ENCODE measurements at places on chromosomes 16 and 17.

DNA sequence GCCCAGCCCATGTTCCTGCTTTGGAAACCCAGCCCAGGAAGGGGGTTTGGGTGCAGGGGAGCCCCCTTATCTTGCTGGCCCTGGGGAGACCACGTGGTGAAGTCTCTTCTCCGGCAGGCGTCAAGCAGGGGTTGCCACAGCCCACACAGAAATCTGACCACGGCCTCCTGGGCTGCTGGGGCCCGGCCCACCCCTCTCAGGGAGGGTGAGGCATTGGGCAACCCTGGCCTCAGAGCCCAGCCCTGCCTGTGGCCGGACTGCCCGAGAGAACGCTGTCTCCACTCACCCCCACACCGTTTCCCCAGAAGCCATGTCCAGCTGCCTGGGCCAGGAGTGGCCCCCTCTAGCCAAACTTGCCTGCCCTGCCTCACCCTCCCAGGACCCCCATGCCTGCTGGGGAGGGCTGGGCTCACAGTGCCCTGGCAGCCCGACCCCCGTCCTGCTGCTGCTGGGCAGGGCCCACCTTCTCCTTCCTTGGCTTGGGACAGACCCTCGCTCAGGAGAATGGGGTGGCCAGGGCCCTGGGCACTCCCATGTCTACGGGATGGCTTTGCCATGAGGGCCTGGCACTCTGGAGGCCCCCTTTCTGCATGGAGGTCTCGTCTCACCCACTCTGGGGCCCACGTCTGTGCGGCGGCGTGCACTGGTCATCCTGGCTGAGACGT lies 6.7 kb downstream of the RPUSD1 start:
- no peak for DNase-seq

GRCh38 chr17:17059301-17059890 lies 17.1 kb downstream of the MPRIP start:
- no peak for DNase-seq

DNA sequence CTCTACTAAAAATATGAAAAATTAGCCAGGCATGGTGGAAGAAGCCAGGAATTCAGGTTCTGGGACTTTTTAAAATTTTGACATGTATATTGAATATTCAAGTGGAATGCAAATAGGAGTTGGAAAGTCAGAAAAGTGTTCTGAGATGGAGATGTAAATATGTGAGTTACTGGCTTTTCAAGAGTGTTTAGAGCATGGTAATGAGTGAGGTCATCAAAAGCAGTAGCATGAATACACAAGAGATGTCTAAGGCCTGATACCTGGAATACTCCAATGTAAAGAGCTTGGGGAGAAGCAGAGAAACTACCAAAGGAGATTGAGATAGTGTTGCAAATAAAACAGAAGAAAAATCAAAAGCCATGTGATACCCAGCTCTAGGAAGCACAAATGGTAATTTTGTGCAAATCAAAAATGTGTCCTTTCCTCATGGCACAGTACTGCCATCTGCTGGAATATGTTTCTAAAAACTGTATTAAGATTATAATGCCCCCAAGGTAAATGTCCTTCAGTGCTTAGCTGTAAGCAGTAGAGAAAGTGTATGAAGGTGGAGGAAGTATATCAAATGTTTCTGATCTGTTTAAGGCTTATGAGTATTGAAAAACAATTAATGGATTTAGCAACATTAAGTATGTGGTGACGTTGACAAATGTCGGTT lies 908.4 kb downstream of the KCNJ18 start:
- DNase-seq: no peak

DNA sequence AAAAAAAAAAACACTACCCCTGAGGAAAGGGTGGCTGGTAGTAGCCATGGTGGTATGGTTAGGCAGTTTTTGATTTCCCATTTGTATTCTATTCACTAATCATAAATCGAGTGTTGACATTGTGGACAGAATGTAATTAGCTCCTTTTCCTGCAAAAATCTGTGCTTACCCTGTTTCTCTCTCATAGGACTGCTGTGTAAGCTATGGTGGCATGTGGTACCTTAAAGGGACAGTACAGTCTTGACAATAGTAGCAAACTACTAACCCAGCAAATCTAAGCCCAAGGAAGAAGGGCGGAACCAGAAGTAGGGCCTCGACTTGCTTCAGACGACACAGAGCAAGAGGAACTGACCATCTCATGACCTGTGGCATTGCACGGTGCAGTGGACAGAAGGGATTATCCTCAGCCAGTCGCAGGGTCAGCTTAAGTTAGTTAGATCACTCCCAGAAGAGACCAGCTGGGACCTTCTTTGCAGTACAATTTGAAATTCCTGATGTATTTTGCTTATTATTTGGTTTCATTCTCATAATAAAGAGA lies 36.3 kb downstream of the POLR3E start:
- DNase-seq: no peak

DNA sequence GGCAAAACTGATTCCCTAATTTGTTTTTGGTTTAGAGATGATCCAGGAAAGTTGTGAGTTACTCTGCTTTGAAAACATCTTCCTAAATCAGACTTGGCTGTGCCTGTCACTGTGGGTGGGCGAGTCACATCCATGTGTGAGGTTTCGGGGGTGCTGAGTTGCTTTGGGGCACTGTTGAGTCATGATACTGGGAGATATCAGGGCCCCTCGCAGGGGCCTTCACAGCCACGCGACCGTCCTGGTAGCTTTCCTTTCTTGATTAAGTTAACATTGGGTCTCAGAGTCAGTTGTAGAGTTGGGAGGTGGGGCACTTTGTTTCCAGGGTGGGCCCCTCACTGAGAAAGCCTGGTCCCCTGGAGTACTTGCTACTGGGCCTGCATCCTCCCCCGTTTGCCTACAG lies 58.3 kb upstream of the LGALS9 start:
- DNase-seq: no peak

DNA sequence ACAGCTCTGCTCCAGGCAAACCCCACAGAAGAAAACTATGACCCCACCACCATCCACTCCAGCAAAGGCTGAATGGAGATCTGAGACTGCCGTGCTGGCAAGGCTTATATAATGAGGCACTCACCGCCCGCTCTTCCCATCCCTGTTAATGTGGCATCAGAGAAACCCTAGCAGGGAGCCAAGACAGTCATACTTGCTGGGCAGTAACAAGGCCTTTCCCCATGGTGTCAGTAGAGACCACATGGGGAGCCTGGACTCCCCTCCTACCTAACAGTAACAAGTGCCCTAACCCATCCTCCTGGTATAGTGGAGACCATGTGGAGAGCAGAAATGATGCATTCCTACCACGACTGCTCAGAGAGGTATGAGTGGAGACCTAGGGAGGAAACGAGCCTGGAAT lies 235.2 kb downstream of the C16orf78 start:
- DNase-seq: no peak

DNA sequence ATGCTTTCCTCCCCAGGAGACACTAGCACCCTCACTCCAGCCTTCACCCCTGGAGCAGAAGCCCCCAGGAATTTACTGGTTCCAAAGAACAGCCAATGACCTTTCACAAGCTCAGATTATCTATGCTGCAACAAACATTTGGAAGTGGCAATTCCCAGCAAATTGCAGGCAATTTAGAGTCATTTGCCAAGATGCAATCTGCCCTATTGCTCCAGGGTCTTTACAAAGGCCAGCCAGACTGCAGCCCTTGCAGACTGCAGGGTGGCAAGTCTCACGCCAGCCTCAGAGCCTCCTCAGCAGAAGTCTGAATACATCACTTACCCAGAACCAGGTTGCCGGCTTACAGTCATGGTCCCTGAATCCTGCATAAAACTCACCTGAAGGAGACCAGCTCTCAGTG lies 21.8 kb downstream of the AXIN1 start:
- DNase-seq: no peak

- no peak for DNase-seq
Observed at GRCh38 chr16:852451-853185, 52.1 kb upstream of the GNG13 start.

GRCh38 chr17:75075597-75076336 lies 12.0 kb upstream of the SLC16A5 start:
- no peak for DNase-seq

DNA sequence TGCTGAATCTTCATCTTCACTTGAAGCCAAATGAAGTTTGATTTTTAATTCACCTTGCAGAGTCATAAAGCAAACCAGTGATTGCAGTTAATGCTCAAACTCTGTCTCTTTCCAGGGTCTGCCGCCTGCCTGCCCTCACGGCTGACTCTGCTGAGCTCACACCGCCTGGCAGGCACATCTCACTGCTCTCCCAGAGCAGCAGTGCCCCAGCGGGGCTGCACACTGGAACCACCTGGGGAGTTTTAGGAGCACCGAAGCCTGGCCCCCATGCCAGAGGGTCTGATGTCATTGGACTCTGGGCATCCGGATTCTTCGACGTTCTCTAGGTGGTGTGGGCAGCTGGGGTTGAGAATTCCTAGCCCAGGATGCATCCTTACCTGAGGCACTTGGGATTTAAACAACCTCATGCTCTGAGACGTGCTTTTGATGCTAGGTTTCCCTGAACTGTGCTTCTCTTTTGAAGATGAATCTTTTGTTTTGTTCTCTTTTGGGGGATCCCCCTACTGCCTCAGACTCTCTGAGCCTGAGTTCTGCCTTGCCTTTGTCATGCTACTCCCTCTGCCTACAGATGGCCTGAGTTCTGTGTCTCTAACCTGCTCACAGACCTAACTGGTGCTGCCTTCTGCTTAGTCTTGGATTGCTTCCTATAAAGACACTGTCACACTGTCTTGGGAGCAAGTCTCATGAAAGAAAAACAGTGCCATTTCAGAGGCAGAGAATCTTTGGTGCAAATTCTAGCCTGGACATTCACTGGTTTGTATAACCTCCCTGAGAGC lies 438.1 kb upstream of the CCL2 start:
- no peak for DNase-seq

- DNase-seq: no peak
Observed at GRCh38 chr16:50489182-50489581, 59.0 kb upstream of the NKD1 start.

Measured in HuH-7 (cell line).